ENCODE measurements at places on chromosomes 1 and 21.

GRCh38 chr1:40901886-40902852 lies 40.0 kb upstream of the CITED4 start:
- DNase-seq = no peak

GRCh38 chr1:165047994-165048393 lies 308.5 kb downstream of the LMX1A start:
- DNase-seq = no peak

GRCh38 chr1:199018471-199019135 lies 379.8 kb downstream of the PTPRC start:
- no peak for DNase-seq

- no peak for DNase-seq
These were observed 78.6 kb upstream of the RGS2 start for GRCh38 chr1:192730198-192730597.

DNA sequence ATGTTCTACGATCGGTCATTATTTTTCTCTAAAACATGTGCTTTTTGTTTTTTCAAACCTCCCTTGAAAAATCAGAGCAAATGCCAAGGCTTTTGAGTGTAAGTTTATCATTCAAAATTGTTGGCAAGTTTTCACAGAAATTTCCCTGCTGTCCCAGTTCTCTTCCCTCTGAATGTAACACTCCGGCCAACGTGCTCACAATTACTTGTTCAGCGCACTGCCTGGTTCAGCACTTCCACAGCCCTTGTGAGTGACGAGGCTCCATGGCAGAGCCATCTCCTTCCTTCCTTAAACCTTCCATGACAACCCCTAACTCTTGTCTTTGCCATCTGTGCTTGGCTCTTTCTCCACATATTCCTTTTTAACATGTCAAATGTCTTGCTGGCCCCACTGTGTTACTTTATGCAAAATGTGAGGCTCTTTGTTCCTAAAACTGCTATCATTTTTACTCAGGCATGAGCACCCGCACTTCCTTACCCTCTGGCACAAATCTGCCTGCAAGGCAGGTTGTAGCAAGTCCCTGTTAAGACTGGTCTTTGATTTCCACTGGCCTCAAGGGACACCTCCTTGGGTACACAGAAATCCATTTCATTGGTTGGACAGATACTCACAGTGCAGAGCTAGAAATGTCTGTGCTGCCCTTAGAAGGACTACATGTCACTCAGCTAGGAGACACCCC lies 142.8 kb downstream of the HUNK start:
- no peak for DNase-seq

DNA sequence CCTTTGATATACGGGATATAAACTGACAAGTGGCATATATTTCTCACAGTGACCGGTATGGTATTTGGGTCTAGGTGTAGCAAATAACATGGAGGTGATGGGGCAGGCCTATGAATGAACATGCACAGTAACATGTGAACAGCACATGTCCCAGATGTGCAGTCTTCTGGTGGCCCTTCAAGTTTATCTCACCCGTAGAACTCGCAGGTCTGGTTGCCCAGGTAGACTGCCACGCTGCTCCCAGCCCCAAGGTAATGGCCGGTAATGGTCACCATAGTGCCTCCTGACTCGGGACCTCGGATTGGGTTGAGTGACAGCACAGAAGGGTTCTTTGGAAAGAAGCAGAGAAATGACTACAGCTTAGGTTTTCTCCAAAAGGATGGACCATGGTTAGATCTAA lies 141.2 kb upstream of the CD34 start:
- DNase-seq = no peak

DNA sequence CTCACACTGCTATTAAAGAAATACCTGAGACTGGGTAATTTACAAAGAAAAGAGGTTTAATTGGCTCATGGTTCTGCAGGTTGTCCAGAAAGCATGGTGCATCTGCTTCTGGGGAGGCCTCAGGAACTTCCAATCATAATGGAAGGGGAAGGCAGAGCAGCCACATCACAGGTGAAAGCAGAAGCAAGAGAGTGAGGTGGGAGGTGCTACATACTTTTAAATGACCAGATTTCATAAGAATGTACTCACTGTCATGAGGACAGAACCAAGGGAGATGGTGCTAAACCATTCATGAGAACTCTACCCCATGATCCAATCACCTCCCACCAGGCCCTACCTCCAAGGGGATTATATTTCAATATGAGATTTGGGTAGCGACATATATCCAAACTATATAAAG lies 55.7 kb downstream of the MRPL39 start:
- DNase-seq = no peak

- DNase-seq = peak; percentile 49
These were observed 2.5 kb upstream of the LMO4 start for GRCh38 chr1:87325982-87326738.

DNA sequence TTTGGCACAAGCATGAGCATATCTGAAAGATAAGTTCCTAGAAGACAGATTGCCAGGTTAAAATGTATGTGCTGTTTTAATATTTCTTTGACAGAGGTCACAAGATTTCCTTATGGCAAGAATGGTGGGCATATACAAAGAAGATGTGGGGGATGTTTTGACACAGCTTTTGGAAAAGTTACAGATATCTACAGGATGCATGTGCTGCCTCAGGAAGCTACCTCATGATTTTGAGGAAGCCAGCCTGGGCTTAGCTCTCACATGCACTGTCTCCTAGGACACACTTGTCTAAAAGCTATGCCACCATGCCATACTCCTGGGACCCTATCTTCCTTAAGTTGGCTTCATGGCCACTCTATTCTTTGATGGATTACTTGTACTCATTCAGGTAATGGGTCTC lies 99.9 kb downstream of the C1orf94 start:
- no peak for DNase-seq

GRCh38 chr1:158176399-158176798 lies 4.3 kb upstream of the CD1D start:
- DNase-seq = no peak

DNA sequence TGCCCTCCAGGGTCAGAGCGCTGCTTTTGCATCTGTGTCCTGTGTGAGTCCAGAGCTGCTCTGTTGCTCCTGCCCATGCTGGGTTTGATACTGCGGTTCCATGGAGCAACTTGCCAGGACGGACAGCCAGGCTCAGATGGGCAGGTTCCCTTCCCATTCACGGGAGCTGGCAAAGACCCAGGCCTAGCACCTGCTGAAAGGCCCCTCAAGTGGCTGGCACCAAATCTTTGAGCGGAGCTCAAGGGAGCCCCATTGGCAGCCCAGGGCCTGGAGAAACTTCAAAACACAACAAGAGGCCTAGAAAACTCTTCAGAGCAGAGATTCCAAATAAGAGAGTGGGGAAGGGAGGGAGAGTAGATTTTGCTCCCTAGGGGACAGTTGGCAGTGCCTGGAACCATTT lies 97.2 kb downstream of the ACTL8 start:
- DNase-seq = no peak

DNA sequence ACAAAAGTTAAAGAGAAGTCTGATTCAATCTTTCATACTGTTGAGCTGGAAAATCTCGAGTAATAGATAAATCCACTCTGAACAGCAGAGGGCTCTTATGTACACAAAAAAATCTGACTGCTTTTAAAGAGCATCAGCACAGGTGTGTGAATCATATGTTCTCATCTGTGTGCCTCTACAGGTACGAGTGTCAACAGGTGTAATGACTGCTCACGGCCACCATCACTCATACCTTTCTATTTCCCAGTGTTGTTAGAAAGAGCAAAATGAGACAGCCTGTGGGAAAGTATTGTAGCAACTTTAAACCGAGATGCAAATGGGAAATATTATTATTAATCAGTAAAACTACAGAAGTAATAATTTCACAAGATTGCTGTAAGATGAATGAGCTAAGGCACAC lies 49.0 kb upstream of the SCAF4 start:
- no peak for DNase-seq

GRCh38 chr1:3074297-3074741 lies 5.3 kb downstream of the PRDM16 start:
- no peak for DNase-seq

DNA sequence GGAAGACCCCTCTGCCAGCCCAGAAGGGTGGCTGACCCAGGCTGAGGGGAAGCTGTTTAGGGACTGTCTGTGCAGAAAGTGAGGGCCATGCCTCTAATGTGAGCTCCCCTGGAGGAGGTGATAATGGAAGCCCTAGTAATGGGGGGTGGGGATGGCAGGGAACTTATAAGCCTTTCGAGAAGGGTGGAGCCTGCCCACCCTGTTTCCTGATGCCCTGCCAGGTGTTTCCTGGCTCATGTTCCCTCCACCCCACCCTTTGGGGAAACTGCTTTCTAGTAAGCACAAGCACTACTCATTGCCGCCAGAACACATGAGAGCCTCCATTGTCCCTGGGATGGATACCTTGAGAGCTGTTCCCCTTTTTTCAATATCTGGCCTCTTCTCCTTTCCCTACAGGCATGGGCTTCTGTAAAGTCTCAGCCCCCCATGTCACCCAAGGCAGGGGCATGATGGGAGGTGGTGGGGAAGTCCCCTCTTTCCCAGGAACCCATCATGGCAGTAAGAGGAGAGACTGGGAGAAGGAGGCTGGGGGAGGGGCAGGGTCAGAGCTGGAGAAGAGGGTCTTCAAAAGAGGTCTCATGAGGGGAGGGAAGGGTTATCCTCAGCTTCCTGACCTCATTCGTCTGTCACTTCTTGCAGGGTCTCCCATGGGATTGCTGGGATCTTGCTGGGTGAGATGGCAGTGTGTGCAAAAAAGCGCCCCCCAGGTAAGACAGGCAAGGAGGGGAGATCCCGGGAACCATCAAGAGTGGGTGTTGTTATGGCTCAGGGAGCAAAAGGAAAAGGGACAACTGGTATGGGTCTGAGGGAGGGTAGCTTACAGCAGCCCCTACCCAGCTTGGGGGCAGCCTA lies 2.4 kb downstream of the ATP8B2 start:
- DNase-seq = no peak

- DNase-seq = no peak
These were observed 215.4 kb upstream of the ADGRL2 start for GRCh38 chr1:81585371-81585770.

- DNase-seq = no peak
These were observed 14.5 kb upstream of the RUNX1 start for GRCh38 chr21:35063428-35064172.

DNA sequence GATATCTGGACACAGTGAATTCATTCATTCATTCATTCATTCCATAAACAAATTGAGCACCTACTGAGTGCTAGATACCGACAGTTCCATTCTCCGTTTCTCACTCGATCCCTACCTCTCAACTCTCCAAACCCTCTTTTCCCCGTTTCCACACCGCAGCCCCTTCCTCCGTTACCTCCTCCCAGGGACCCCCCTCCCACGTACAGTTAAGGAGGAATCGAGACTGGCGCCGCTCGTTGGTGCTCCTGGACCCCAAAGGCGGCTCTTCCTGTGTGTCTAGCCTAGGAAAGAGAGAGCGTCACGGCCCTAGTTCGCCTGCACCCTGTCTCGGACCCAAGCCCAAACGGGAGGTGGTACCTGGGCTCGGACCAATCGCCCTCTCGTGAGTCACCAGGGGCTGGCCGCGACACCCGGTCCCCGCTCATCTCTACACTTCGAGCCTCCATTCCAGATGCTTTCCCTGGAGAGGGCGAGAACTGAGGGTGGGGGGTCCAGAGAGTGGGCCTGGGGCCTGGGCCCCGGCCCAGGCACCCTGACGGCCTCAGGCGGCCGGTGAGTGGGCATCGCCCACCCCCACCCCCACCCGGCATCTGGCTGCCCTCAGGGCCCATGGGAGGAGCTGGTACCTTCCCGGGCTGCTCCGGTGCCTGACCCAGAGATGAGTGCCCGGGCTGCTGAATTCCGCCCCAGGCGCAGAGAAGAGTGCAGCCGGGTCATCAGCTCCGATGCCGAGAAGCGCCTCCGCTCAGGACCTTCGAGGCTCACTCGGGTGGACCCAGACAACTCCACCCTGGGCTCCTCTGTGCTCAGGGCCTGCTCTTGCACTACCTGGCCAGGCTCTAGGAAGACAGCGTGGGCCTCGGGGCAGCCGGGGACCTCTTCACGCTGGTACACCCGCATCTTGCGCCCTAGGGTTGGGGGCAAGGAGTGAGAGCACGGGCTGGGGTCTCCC lies 4.9 kb downstream of the ARHGEF19 start:
- no peak for DNase-seq

DNA sequence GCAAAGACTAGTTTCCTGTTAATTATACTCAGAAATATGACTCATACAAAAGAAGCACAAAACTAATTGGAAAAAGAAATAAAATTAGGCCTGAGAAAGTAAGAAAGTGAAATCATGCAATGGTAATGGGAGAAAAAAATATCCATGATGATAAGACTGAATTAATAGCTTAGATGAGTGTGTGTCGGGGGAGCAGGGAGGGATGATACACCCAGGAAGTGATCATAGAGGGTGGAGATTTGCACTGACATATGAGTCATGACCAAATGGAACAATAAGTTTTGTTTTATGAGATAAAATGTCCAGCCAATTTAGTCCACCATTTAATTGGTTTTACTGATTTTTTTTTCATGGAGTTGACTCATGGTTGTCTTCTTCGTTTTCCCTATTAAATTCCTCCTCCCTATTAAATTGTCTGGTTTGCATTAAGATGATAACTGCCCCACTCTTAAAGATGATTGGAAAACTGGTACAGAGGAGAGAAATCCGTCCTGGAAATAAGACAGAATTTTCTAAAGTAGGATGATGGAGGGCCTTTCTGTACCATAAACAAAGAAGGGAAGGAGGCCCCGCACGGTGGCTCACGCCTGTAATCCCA lies 111.7 kb upstream of the KCNJ6 start:
- no peak for DNase-seq

Data from neural crest cell (in vitro differentiated cells).